ENCODE measurements at places on chromosomes 11 and 22.

DNA sequence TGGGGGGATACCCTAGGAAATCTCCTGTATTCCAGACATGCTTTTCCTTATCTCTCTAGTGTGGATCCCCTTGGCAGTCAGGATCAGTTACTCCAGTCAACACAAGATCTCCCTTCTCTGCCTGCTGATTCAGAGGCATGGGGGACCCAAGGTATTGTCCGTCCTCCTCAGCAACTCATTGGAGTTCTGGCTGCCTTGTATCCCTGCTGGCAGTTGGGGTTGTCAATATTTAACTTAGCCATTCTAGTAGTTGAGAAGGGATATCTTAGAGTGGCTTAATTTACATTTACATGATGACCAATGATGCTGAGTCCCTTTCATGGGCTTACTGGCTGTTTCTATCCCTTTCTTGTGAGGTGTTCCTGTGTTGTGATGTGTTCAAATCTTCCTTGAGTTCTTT lies 74.2 kb downstream of the GRK3 start:
- no peak for DNase-seq

GRCh38 chr22:19576460-19577421 lies 52.5 kb upstream of the CLDN5 start:
- no peak for DNase-seq

DNA sequence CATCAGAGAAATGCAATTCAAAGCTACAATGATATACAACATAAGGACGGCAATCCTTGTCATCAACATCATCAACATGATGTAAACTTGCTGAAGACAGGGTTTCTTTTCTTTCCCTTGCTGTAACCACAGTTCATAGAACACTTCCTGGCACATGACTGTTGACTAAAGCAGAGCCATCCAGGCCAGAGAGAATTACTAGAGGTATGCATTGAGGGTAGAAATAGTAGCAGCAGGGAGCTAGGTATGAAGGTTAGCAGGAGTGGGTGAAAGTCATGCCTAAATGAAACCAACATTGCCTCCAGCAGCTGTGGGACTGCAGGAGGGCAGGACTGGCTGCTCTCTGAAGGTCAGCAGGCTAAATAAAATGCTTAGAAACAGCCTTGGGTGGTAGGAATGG lies 103.7 kb downstream of the LRRC32 start:
- no peak for DNase-seq

DNA sequence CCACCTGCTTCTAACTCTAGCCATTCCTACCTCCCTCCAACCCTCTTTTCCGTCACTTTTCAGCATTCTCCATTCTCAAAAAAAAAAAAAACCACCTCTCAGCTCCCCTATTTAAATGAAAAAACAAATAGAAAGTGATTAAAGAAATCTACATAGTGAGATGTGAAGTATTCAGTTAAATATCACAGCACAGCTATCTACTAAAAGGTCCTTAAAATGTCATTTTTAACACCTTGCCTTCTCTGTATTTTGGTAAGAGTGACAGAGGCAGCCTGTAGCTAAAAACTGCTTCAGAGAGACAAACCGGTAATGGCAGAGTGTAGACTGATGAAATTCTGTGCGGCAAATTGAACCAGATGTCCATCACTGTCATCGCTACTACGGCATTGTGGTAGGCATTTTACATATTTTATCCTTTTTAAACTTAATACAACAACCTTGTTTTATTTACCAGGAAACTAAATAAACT lies 346 bp upstream of the ALG9 start:
- no peak for DNase-seq

- DNase-seq, result no peak
Measured at GRCh38 chr22:49150801-49151221, 676.9 kb downstream of the BRD1 start.

DNA sequence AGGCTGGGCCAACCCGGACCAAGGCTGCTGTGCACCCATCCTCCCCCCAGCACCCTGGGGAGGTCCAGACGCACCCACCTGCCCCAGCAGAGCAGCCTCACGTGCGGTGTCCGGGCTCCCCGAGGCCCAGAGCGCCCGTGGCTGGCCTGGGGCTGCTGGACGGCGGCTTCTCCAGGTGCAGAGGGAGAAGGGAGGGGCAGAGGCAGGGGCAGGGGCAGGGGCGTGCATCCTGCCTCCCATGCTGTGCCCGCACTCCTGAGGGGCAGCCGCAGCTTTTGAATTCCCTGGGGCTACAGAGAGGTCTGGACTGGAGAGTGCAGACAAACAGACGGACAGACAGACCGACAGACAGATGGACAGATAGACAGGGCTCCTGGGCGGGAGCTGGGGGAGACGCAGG lies 83.6 kb upstream of the PRR5 start:
- DNase-seq, result no peak

DNA sequence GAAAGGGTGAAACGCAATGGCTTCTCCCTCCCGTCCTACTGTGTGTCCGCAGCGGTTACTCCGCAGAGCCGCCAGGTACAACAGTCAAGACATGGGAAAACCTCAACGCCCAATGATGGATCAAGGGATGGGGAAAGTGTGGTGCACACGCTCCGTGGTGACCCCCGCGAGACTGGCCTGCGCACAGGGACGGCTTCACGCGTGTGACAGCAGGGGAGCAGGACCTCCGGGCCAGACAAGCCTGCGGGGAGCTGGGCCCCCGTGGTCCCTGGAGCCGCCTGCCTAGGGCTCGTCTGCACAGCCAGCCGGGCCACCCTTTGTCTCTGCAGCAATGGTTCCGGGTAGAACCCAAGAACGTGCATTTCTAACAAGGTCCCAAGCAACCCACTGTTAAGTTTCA lies 31.7 kb upstream of the MOB2 start:
- DNase-seq, result no peak

DNA sequence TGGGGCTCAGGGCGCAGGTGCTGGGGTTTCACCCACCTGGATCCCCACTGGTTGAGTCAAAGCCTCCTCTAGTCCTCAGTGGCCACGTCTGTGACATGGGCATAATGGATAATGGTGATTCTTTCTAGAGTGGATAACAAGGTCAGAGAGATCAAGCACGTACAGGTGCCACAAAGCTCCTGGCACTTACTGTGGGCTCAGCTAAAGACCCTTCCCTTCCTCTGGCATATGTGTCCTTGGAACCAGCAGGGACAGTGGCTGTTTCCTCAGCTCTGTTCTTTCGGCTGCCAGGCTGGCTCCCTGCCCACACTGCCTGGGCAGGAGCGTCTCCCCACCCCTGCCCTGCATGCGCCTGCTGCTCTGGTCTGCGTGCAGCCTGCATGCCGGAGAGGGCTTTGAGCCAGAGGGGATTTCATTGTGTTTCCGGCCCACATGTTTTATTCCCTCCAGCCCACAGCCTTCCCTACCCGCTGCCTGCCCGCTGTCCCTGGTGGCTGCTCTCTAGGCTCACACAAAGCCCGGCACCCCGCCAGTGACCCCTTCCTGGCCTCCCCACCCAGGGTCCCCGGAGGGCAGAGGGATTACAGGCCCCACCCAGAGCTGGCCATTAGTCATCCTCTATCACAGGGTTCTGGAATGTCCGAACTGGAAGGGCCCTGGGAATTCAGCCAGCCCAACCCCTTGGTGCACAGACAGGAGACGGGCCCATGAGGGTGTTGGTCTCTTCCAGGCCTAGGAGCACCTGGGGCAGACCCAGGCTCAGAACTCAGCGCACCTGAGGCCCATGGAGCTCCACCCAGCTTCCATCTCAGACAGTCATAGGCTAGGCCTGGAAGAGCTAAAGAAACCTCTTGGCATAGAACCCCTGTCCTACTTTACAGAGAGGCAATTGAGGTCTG lies 55.3 kb upstream of the GCAT start:
- no peak for DNase-seq

GRCh38 chr11:67355023-67355793 lies 1.9 kb upstream of the POLD4 start:
- DNase-seq, result no peak

GRCh38 chr11:35792148-35792845 lies 129.7 kb downstream of the TRIM44 start:
- DNase-seq, result peak; percentile 67

DNA sequence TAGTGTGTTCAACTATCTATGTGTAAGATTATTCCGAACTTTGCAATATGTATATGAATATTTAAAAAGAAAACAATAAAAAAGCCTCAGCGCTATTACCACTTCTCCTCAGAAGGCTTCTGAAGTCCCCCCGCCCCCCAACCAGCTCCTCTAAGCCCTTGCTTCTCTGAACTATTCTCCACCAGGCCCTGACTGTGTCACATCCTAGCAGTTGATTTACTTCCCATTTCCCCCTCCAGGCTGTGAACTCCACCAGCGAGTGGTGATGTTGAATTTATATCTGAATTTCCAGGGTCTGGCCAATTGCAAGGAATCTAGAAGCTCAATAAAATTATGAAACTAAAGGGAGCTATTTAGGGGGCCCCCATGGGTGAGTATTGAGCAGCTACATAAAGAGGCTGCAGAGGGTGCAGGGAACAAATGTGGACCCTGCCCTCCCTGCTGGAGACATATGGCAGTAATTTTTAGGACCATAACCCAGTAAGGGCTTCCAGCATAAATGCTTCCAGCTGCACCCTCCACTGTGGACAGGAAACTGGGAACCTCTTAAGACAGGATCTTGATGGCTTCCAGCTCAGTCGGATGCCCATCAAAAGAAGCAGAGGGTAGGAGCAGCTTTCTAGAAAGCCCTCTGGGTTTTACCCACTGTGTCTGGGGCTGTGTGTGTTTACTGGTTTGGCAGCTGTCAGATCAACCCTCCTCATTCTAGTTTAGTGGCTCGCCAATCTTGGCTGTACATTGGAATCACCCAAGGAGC lies 81.4 kb downstream of the TIMP3 start:
- DNase-seq, result no peak

DNA sequence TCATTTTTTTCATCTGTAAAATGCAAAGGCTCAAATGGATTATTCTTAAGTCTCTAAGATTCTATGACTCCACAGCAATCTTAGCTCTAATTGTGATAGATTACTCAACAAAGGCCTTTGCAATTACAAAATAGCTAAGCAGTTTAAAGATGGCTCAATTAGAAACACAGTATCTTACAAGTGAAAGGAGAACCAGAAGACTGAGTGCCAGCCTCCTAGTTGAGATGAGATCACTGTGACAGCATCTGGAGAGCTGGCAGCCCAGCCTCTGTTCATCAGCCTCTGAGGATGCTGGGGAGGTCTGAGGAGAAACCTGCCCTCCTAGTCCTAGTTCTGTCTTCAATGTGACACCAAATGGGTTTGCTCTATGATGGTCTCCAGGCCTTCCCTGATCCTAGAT lies 158.4 kb upstream of the NARS2 start:
- DNase-seq, result no peak

GRCh38 chr11:23010790-23011335 lies 150.6 kb upstream of the CCDC179 start:
- no peak for DNase-seq

DNA sequence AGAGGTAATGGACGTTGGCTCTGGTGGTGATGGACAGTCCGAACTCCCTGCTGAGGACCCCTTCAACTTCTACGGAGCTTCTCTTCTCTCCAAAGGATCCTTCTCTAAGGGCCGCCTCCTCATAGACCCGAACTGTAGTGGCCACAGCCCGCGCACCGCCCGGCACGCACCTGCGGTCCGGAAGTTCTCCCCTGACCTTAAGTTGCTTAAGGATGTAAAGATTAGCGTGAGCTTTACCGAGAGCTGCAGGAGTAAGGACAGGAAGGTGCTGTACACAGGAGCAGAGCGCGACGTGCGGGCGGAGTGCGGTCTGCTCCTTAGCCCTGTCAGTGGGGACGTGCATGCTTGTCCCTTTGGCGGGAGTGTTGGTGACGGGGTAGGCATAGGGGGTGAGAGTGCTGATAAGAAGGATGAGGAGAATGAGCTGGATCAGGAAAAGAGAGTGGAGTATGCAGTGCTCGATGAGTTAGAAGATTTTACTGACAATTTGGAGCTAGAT lies 6.1 kb downstream of the DGCR8 start:
- no peak for DNase-seq

DNA sequence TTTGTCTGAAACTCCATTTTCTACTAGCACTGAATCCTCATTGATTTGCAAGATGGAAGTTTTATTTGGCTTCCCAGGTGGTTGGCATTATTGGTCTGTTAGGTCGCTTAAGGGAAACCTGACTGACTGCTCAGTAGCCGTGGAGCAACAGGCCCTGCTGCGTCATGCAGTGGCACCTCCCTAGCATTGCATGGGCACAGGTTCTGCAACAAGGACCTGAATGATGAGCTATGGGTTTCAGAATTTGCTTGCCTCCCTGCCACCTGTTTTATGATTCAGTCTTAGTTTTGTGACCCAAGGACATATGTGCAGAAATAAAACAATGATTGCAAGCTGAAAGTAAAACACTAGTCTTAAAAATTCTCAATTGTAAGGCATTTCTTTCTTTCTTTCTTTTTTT lies 128.5 kb downstream of the SLC1A2 start:
- no peak for DNase-seq

GRCh38 chr22:49350441-49351121 lies 477.1 kb downstream of the BRD1 start:
- DNase-seq, result no peak

- peak; percentile 48 for DNase-seq
Measured at GRCh38 chr11:14357881-14358728, 878 bp downstream of the RRAS2 start.

- DNase-seq, result no peak
Measured at GRCh38 chr11:77487790-77488189, 13.9 kb upstream of the PAK1 start.

GRCh38 chr11:74380746-74381439 lies 17.3 kb downstream of the PGM2L1 start:
- DNase-seq, result peak; percentile 77

DNA sequence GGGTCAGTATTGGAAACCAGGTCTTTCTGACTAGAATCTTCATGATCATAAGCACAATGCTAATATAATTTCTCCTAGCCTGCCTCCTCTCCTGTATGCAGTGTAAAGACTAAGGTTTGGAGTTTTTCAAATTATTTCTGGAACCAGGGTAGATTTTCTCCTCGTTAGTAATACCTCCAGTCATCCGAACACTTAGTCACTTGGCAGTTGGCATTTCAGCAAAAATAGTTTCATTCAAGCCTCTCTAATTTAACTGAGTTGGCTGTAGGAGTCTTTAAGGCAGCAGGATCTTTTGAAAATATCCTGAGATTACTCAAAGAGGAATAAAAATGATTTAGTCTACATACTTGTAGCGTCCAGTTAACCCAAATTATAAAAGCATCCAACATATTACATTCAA lies 6.3 kb downstream of the TYR start:
- no peak for DNase-seq

GRCh38 chr11:107665018-107665417 lies 46.8 kb downstream of the SLN start:
- DNase-seq, result peak; percentile 75

- peak; percentile 94 for DNase-seq
Measured at GRCh38 chr11:121555121-121555520, 102.4 kb upstream of the SORL1-AS1 start.

DNA sequence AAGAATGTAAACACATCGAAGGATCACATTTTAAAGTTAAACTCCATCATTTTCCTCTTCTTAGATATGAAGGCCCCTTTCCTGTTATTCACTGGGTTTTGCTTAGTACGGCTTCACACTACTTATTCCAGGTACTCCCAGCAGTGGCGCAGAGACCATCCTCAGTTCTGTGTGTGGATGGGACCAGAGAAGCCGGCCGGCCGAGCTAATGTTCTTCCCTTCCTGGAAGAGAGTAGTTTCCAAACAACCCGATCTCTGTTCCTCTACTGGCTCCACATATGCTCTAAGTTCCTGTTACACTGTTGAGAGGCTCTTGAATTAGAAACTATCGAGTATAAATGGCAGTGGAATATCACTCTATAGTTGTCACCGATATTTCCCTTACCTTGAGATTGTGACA lies 684 bp upstream of the NFRKB start:
- no peak for DNase-seq

- DNase-seq, result no peak
Measured at GRCh38 chr22:48644108-48644507, 1183.6 kb downstream of the BRD1 start.

Measured in NCI-H1105 treated with DMSO at 0.1 percent for 48 hours (cell line).